ENCODE measurements at places on chromosomes 4 and X.

- DNase-seq, result no peak
Measured at GRCh38 chr4:21901831-21902230, 46.7 kb downstream of the KCNIP4 start.

DNA sequence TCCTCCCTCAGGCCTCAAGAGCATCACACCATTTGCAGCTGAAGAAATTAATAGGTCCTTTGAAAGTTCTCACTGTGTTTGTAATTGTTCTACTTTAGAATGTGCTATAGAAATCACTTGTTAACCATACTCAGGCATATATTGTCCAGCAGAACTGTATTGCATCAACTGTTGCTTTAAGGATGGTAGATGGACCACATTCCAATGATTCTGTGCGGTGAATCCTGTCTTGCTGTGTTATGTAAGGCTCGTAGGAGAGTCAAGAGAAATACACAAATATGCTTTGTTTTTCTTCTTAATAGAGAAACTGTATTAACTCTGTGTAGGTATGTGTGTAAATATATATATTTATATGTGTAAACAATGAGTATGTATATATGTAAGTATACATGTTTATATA lies 6.3 kb upstream of the ADGRA3 start:
- DNase-seq, result no peak

DNA sequence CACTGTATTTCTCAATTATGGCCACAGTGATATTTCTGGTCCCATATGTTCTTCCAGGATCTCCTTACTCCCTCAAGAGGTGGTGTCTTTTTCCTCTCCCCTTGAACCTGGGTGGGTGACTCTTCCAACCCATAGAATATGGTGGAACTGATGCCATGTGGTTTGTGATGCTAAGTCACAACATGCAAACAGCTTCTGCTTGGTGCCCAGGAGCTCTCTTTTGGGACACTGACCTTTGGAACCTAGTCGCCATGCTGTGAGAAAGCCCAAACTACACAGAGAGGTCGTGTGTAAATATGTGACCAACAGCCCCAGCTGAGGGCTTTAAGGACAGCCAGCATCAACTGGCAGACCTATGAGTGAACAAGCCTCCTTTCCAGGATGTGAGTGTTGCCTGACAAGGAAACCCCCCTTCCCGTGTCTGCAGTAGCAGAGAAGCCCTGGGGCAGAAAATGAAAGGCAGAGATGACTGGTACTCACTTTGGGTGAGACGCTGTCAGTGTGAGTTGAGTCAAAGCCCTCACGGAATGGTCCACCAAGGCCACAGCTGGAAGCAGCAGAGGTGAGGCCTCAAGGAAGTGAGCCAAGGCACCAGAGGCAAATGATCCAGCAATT lies 223.4 kb downstream of the BCOR start:
- no peak for DNase-seq

DNA sequence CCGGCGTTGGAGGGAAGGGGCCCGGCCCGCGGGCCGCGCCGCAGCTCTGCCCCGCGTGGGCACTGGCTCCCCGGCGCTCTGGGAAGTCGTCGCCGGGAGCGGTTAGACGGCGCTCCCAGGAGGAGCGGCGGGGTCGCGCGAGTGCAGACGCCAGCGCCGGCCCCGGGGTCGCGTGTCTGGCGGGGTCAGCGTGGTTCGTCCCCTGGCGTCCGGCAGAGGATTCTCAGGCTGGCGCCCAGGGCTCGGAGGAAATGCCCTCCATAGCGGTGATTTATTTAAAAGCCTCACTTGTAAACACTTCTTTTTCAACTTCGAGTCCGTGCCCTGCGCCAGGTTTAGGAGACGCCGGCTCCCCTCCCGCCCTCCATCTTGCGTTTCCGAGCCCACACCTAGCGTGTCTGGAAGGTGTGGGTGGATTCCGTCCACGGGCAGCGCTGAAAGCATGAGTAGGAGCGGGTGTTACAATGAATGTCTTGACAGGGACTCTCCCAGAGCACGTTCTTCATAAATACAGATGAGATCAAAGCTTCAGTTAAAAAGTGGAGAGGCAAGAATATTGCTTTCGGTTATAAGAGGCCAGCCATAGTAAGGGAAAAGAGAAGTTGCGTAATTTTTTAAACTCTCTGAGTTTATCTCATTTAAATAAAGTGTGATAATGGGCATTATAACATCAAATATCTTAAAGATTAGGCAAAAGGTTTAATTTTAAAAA lies 692 bp downstream of the FAM241A start:
- no peak for DNase-seq

- DNase-seq, result no peak
Measured at GRCh38 chr4:168659741-168660465, 163.1 kb downstream of the PALLD start.

DNA sequence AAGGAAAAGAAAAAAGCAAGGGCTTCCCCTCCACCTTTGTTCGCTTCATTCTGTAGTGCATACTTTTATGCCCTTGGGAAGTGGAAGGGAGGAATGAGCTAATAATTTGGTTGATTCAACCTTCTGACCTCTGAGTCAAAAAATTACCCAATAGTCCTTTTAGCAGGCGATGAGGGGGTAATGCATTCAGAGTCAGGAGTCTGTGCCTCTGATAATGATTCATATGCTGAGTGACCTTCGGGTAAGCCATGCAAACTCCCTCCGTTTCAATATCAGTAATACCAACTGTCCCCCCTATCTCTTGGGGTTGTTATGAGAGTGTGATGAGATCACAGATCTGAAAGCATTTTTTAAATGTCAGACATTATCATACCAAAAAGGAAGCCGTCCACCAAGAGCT lies 41.6 kb upstream of the ACSL4 start:
- no peak for DNase-seq

GRCh38 chr4:95232358-95233156 lies 316.2 kb downstream of the UNC5C start:
- no peak for DNase-seq

DNA sequence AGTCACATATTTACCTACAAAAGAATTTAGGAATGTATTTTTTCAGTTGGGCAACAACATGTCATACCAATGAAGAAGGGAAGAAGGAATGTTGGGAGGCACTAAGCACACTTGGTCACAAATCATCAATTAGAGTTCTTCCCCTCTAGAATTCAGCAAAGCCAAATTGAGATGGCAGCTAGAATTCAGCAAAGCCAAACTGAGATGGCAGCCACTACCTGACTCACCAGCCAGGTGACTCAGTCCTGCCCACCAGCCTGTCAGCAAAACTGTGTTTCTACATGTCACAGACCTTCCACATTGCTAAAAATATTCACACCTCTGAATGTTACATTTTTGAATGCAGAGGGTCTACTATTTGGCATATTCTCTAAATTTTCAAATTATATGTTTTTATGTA lies 63.2 kb upstream of the NOCT start:
- no peak for DNase-seq

DNA sequence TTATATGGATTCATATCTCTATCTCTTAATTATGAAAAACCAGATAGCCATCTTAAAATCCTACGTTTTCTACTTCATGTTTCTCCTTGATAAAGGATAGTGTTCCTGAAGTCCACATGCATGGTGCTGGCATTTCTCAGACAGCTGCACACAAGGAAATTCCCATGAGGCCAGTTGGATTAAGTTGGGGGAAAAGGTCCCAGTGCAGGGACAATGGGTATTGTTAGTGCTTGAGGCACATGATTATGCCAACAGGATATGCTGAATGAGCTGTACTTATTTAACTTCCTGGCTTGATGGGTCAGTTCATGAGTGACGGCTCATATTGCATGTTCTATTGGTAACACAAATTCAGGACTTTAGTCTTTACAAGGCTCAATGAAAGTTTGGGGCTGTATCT lies 913.9 kb upstream of the NDST4 start:
- no peak for DNase-seq

DNA sequence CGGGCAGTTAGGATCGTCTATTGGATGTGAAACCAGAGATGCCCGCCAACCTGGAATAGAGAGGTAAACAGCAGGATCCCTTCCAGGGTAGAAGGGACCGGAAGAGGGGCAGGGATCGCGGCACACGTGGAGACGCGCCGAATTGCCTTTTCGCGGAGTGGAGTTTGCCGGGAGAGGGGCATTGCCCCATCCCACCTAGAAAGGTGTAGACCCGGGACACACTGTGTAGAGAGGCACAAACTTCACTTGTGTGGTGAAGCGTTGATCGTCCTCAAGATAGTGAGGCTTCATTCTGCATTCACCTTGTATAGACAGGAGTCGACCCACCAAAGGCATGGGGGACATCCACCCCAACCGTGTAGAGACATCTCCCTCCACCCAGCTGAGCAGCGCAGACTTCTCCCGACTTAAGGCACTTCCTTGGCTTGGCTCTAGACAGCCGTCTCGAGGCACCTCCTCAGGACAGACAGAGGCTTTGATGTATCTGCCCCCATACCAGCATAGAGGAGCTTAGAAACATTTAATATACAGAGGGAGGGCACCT lies 410 bp downstream of the GNL3L start:
- DNase-seq, result no peak

DNA sequence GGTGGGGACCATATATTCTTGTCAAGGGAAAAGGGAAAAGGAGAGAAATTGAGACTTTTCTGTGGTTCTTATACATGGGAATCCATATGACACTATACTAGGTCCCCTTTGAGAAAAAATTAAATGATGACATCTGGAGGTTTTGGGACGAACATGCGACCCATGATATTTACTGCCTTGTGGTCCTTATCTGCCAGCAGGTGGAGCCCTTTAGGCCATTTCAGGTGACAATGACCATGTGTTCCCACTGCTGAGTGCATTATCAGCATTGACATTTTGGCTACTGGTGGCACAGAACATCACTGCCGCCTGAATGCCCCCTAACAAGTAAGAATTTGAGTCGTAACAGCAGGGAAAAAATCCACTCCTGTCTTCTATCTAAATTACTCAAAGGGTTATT lies 843.4 kb downstream of the FSTL5 start:
- no peak for DNase-seq
